Peyer's patch (tissue), 4 donors: ENCODE measurements at places on chromosomes 16 and 17.
A peak's percentile ranks its signal among the peaks of the same experiment; 100 is the strongest.

GRCh38 chr17:14719942-14720341 is 419.1 kb downstream of the HS3ST3B1 start:
- no peak for DNase-seq

DNA sequence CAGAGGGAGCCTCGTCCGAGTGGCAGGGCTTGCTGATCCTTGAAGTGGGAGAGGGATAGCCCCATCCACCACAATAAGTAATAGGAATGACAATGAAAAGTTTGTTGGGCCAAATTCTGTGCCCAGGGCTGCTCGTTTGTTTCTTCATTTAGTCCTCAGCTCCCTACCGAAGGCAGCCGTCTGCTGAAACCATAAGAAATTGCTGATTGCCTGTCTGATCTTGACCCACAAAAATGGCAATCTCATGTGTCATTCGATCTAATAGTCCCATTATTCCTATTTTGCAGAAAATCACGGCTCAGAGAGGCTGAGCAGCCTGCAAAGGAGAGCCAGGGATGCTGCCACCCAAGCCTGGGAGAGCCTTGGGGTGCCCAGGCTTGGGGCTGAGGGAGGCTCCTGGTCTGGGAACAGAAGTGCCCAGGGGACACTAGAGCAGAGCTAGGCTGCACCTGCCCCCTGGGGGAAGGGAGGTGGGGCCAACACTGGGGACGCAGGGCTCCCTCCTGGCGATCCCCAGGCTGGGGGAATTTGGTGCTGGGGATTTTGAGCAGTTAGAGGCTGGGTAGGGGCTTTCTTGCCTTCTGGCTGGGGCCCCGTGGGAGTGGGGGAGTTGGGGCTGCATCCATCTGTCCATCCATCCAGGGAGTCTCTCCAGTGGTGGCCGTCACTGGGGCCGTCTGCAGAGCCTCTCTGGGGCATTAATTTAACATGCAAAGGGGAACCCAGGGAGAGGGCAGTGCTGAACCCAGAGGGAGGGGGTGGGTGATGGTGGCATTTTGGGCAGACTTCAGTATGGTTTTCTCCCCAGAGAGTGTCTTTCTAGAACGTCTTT is 53.5 kb downstream of the SOCS1 start:
- DNase-seq: no peak

- DNase-seq: no peak
Measured at GRCh38 chr17:75457047-75457654, 716 bp downstream of the TMEM94 start.

GRCh38 chr17:18859256-18859655 is 1.3 kb downstream of the PRPSAP2 start:
- no peak for DNase-seq

DNA sequence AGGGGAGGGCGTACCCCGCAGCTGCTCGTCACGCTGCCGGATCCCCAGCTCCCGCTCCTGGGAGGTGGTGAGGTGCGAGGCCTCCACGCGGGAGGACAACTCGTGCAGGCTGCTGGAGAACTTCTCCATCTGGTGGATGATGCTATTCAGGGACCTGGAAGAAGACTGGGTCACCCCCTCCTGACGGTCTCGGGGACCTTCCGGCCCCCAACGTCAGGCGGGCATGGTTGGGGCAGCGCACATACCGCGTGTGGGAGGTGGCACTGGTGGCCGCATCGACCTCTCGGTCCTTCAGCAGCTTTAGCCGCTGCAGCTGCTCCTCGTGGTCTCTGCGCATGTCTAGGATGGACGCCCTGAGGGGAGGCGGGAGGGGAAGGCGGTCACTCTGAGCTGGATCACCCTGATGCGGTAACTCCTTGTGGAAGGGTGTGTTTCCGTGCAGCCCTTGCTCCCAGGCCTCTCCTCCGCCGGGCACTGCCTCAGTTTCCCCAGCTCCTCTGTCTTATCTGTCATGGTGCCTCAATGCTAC is 13.3 kb upstream of the MRPL38 start:
- DNase-seq: no peak

- peak; percentile 79 for DNase-seq
Measured at GRCh38 chr17:61488878-61489718, 36.9 kb downstream of the TBX4 start.

DNA sequence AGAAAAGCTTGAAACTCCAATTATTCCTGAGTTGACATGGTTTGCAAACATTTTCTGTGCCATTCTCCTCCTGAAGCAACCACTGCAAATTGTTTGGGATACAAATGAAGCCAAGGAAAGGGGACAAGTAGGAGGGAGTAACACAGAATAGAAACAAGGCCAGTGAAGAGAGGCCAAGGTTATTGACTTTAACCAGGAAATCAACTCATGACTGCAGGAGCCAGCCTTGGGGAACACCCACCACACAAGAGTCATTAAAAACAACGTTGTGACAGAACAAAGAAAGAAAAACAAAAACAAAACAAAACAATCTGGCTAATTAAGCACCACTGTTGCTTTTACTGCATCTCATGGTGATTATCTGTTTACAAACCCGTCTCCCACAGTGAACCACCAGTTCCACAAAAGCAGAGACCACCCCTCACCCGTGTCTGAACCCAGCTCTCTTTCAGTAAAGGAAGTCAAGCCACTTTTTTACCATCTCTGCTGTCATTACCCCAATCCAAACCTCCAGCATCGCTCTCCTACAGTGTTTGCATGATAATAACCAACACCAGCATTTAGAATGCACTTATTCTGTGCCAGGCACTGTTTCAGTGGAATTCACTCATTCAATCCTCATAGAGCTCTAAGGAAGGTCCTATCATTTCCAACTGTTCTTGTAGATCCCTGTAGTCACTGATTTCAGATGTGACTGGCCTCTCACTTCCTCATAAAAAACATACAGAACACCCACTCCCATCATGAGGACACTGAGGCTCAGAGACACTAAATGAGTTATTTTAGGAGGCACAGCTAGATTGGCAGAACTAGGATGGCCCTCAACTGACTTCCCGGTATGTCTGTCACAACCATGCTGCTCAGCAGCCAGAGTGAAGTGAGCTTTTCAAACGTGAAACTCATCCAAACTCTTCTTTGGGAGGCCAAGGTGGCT is 2.0 kb downstream of the ZDHHC1 start:
- no peak for DNase-seq

GRCh38 chr16:83900571-83900970 is 1.7 kb downstream of the MLYCD start:
- DNase-seq: no peak
